Epithelial cell of alveolus of lung (primary cell): ENCODE measurements at places on chromosomes 5 and 9. TPM values are rescaled to one million over a fixed set of nuclear protein-coding genes. Genes with fewer than 3 reads are reported as not detected.

The PCDHB10 gene
- 0.13 and 0.24 TPM in 2 replicates for total RNA-seq

The GZMA gene
- total RNA-seq = not detected in 2 replicates

The PDE4D gene
- total RNA-seq = 41.5 and 117 TPM in 2 replicates

The PCDHA8 gene
- total RNA-seq = not detected in 2 replicates

The PLAC8L1 gene
- total RNA-seq = not detected in 2 replicates

The AHRR gene
- 7.0 and 47.7 TPM in 2 replicates for total RNA-seq

The PCDHB9 gene
- total RNA-seq = 0.08 TPM in 1 of 2 replicates, not detected in the other

The SLC45A2 gene
- total RNA-seq = not detected in 2 replicates

The PDE6A gene
- total RNA-seq = under 0.01 and 0.13 TPM in 2 replicates

The ZNF354B gene
- total RNA-seq = 2.7 and 5.0 TPM in 2 replicates

The PCDHB5 gene
- total RNA-seq = 0.39 and 1.3 TPM in 2 replicates

The BHMT2 gene
- 1.2 and 3.2 TPM in 2 replicates for total RNA-seq

The FCN2 gene
- total RNA-seq = not detected in 2 replicates

The PCDHB2 gene
- total RNA-seq = under 0.01 and 1.2 TPM in 2 replicates

The DND1 gene
- 0.26 and 0.64 TPM in 2 replicates for total RNA-seq

The TRPM3 gene
- 0.13 and 0.32 TPM in 2 replicates for total RNA-seq

The DRD1 gene
- not detected in 2 replicates for total RNA-seq

The C9orf50 gene
- total RNA-seq = 0.13 TPM in 1 of 2 replicates, not detected in the other

The GHR gene
- total RNA-seq = 3.2 and 17.7 TPM in 2 replicates

The MIGA2 gene
- 11.1 and 23.6 TPM in 2 replicates for total RNA-seq

The FOXD4L4 gene
- total RNA-seq = under 0.01 and 0.08 TPM in 2 replicates

The INSYN2B gene
- total RNA-seq = 14.7 and 35.2 TPM in 2 replicates

The GBA2 gene
- 14.7 and 19.6 TPM in 2 replicates for total RNA-seq

The SYNPO gene
- 14.1 and 15.3 TPM in 2 replicates for total RNA-seq

The TLR4 gene
- 0.64 and 1.4 TPM in 2 replicates for total RNA-seq

The SOHLH1 gene
- total RNA-seq = not detected in 2 replicates

The TRUB2 gene
- 12.9 and 20.2 TPM in 2 replicates for total RNA-seq

The CMYA5 gene
- 0.26 and 2.9 TPM in 2 replicates for total RNA-seq

The ORM2 gene
- not detected in 2 replicates for total RNA-seq
